B cell (primary cell): ENCODE measurements at places on chromosomes 1 and 21. TPM values are rescaled to one million over a fixed set of nuclear protein-coding genes. Genes with fewer than 3 reads are reported as not detected.

DNA sequence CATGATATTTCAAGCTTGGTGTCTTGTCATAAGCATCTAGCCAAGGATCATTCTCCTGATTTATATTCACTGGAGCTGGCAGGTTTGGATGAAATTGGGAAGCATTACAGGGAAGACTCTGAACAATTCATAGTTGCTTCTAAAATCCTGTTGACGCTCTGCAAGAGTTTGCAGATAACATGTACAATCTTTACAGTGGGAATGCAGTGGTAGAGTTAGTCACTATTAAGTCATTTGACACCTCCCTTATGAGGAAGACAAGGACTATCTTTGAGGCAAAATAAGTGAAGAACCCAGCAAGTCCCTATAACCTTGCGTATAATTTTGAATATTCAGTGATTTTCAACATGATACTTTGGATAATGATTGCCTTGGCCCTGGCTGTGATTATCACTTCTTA lies 45.3 kb upstream of the CRB1 start:
- DNase-seq: no peak

GRCh38 chr1:104987210-104987609 lies 1237.5 kb downstream of the AMY1C start:
- no peak for DNase-seq

DNA sequence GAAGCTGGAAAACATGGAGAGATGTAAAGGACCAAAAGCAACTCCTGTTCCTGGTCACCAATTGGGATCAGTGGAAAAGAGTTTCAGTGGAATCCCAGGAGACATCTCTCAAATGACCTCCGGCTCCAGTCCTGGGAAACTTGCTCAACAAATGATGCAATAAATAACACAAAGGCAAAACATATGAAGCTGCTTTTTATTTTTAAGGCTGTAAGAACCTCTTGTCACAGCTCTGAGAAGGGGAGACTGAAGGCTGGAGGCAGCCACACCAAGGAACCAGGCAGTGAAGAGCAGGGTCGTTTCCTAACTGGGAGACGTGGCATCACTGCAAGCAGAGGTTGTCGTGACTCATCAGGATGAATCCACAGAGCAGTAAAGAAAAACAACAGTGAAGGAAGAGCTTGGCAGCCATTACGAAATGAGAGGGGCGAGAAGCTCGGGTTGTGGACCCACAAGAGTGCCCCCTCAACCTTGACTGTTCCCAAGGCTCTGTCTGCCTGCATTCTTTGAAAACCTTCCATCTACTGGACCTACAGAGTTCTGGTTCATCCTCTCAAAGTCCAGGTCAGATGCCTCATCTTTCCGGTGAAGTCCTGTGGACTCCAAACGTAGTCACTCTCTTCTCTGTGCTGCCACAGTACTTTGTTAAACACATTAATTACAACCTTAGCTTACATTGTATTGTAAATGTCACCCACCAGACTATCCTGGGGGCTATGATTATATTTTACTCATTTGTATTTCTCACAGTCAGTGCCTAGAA lies 32.1 kb downstream of the JAK1 start:
- no peak for DNase-seq

DNA sequence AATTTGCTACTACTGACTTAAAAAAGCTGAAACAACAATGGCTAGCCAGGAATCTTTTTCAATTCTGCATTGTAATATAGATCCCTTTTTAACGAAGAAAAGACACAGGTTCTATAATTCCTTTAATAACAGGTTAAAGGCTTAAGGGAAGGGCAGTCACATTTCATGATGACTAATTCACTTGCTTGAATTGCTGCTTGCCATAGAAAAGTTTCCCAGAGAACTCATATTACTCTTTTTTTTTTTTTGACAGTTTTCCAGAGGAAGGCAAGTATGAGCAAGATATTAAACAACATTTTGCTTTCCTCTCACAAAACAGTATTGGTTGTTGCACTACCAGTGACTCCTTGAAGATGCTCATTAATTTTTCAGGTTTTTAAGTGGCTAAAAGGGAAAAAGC lies 60.9 kb downstream of the IL23R start:
- no peak for DNase-seq

DNA sequence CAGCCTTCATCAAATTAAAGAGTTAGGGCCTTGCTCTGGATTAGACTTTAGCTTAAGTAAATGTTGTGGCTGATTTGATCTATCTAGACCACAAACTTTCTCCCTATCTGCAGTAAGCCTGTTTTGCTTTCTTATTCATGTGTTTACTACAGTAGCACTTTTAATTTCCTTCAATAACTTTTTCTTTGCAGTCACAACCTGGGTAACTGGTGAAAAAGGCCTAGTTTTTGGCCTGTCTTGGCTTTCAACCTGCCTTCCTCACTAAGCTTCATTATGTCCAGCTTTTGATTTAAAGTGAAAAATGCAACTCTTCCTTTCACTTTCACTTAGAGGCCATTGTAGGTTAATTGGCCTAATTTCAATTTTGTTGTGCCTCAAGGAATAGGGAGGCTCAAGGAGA lies 12.5 kb upstream of the LPGAT1 start:
- no peak for DNase-seq

The ERICH3 gene
- polyA plus RNA-seq: 0.03 and 0.10 TPM in 2 replicates

The SV2A gene
- 0.23 and 0.24 TPM in 2 replicates for polyA plus RNA-seq

DNA sequence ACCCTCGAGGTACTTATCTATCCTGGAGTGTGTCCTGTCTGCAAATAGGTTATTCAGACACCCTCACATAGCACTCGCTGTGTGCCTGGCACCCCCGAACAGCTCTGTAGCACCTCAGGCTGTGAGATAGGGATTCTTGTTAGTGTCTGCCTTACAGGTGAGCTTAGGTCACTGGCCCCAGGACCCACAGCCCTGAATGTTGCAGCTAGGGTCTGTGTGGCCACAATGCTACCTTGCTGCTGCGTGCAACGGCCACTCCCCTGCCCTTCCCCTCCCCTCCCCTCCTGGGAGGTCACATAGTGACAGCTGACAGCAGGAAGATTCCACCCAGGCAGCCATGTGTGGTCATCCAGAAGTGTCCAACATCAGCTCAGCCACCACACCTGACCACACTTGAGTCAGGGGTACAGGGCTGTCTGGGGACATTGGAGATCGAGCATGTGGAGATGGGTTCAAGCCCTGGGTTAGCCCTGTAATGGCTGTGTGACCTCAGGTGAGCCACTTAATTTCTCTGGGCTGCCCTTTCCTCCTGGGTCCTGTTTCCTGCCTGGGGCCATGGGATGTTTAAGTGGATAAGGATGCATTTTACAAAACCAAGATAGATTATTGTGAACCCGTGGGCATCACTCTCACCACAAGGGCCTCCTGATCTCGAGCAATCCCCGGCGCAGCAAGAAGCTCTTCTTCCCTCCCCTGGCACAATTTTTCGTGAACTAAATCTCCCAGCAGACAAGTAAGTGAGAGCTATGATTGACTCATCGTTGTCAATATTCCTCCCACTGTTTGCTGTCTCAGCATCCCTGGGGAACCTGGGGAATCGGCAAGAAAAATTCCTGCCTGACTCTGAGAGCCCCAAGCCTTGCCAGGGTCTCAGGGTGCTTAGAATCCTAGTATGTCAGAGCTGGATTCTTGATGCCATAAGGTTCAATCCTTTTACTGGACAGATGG lies 208.7 kb downstream of the PTPRU start:
- DNase-seq: no peak

GRCh38 chr1:11541236-11541635 lies 62.3 kb downstream of the DISP3 start:
- no peak for DNase-seq

- DNase-seq: no peak
These were observed 118.4 kb upstream of the CHRM3 start for GRCh38 chr1:239268007-239268406.

DNA sequence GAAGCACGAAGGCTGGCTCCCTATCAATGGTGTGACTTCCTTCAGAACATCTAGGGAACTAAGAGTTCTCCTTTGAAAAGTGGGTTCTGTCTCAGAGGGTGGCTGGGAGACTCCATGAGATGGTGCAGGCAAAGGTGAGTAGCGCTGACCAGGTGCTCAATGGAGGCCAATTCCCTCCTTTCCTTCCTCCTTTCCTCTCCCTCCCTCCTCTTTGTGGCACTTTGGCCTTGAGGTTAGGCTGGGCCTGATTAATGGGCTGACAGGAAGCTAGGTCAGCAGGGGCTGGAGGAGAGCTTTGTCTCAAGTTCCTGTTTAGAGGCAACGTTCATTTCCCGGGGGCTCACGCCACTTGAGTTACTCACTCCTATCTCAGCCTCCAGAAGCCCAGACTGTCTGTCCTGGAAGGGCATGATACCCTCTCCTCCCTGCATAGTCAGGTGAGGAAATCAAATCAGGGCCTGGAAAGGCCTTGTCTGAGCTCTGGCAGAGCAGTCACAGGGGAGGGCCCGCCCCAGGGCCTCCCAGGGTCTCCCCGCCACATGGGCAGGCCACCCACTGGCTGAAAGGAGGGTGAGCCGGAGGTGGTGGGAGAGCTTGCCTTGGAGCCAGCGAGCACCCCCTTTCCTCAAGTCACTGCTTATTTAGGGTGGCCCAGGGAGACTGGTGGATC lies 58.4 kb upstream of the SSBP3 start:
- no peak for DNase-seq

- DNase-seq: no peak
These were observed 11.6 kb downstream of the DPYD start for GRCh38 chr1:97909266-97909665.

The CACNA1E gene
- 0.10 and 0.40 TPM in 2 replicates for polyA plus RNA-seq

GRCh38 chr1:96073100-96073499 lies 648.5 kb upstream of the PTBP2 start:
- DNase-seq: no peak

GRCh38 chr1:81032973-81033425 lies 767.7 kb upstream of the ADGRL2 start:
- DNase-seq: no peak

The LRRC39 gene
- polyA plus RNA-seq: 0.91 and 1.5 TPM in 2 replicates

The DIO1 gene
- not detected in 2 replicates for polyA plus RNA-seq

DNA sequence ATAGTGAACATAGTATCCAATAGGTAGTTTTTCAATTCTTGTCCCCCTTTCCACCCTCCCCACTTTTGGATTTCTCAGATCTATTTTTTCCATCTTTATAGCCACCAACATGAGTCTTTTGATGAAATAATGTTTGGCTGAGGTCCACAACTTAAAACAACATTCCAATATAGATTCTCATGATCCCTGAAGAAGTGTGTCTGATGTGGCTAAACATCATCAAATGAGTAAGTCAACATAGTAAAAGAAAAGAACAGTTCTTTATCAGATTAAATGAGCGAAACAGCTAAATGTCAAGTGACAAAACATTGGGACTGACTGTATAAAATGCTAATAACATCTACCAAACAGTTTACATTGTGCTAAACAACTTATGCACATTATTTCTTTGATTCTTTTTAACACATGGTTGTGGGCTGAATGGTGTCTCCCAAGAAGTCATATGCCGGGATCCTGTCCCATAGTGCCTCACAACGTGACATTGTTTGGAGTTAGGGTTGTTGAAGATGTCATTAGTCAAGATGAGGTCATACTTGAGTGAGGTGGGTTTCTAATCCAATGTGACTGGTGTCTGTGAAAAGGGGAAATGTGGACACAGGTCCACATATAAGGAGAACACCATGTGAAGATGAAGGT lies 453.6 kb downstream of the LTN1 start:
- DNase-seq: no peak

GRCh38 chr1:59434336-59434735 lies 137.4 kb downstream of the FGGY start:
- DNase-seq: no peak

The ARHGAP30 gene
- 95.9 and 122 TPM in 2 replicates for polyA plus RNA-seq

The ATP6V1G3 gene
- not detected in 2 replicates for polyA plus RNA-seq
